ENCODE measurements at places on chromosomes 6 and 20.

GRCh38 chr20:57749869-57750268 is 40.1 kb upstream of the PMEPA1 start:
- DNase-seq = no peak

- DNase-seq = no peak
Measured at GRCh38 chr6:163340201-163340887, 74.2 kb upstream of the QKI start.

- no peak for DNase-seq
Measured at GRCh38 chr6:23368557-23368956, 757.5 kb upstream of the NRSN1 start.

- no peak for DNase-seq
Measured at GRCh38 chr6:106626485-106626884, 2.8 kb downstream of the RTN4IP1 start.

DNA sequence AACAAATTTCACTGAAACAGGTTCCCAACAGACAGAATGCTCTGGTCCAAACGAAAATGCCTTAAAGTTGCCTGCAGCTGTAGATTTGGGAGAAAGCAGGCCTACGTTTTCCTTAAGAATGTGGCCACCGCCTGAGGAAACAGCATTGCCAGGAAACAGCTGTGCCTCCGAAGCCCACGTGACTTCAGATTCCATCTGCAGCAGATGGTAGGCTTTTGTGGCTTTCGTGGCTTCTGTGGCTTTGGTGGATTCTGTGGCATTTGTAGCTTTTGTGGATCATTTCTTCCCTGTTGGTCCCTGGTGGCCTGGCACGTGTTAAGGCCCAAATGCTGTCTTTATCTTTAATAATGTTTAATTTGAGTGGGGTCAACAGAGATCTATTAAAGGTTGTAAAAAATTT is 222.9 kb downstream of the TTLL2 start:
- no peak for DNase-seq

DNA sequence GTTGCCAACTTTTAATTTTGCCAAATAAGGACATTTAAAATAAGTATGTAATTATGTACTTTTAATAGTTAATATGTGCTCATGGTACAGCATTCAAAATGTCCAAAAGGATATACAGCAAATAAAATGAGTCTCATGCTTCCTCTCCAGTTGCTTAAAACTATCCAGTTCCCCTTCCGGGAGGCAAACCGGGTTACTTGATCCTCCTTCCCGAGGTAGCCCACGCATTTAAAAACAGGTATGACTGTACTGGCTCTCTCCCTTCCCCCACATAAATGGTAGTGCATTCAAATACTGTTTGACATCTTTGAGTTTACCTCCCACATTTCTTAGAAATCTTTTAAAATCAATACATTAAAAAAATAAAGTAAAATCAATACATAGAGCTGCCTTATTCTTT is 66.4 kb downstream of the PHF20 start:
- DNase-seq = no peak

GRCh38 chr6:150004783-150005717 is 20.3 kb downstream of the RAET1L start:
- peak; percentile 78 for DNase-seq

DNA sequence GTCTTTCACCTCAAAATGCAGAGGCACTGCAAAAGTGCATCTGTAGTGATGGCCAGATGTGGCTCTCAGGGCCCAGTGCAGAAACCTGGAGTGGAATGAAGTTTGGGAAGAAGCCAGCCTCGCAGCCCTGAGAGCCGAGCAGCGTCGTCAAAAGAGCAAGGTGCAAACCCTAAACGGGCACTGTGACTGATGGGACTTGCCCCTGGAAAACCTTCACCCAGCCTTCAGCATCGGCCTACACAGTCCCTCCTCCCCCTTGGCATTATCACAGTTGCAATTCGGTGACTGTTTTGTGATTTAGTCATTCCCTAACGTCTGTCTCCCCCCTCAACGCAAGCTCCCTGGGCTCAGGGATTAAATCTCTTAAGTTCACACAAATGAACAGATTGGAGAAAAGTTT is 38.6 kb downstream of the TAF4 start:
- no peak for DNase-seq

DNA sequence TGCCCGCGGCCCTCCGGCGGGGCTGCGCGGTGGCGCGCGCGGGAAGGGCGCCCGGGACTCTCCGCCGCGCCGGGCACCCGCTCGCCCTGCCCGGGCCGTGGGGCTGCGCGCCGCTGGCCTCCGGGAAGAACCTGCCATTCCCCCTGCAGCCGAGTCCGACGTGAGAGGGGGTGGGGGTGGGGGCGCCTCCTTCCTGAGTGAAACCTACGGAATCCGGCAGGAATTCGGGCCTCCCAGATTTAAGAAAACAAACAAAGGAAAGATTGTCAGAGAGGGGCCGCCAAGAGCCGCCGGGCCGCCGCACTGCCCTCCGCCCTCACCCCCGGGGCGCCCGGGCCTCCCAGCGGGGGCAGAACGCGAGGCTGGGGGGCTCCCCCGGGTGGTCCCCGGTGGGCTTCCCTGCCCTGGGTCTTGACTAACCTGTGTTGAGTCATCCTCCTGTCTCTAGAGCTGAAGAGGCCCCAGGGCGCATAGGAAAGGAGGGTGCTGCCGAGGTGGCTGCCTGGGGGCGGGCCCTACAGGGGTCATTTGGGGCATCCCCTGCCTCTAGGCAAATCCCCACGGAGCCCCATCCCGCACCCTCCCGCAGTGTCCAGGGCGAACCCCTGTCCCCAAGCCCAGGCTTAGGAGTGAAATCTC is 42.2 kb upstream of the FOXP4 start:
- DNase-seq = no peak

DNA sequence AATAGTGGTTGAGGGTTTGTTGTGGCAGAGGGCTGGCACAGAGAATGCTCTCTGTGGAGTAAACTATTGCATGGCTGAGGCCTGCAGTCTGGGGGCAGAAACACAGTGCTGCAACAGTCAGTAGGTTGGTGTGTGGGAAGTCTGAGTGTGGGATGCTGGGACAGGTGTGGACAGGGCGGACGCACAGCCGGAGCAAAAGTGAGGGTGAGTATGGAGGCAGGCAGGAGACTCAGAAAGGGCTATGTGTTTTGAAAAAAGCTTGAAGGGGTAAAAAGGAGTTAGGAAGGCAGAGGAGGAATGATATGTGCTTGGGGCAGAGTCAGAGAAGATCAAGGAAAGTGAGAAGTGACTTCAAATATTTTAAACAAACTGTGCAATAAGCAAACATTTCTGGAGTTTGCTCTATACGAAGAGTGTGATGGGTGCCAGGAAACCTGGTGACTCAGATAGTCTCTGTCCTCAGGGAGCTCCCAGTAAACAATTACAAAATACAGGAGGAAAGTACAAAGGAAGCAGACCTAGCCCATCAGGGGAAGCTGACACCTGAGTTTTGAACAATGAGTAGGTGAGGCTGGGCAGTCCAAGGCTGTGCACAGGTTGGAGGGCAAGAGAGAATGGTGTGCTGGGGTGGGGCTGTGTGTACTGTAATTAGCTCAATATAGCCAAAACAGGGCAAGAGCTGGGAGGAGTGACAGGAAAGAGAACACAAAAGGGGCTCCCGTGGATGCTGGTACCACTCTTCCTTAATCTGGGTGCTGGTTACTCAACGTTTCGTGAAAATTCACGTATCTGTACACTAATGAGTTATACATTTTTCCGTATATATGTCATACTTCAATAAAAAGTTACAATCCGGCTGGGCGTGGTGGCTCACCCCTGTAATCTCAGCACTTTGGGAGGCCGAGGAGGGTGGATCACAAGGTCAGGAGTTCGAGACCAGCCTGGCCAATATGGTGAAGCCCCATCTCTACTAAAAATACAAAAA is 55.2 kb downstream of the PIGU start:
- peak; percentile 28 for DNase-seq

GRCh38 chr6:47769982-47770381 is 11.8 kb upstream of the OPN5 start:
- no peak for DNase-seq

All from NCI-H460 (cell line).